ENCODE measurements at places on chromosomes 3 and 15.

DNA sequence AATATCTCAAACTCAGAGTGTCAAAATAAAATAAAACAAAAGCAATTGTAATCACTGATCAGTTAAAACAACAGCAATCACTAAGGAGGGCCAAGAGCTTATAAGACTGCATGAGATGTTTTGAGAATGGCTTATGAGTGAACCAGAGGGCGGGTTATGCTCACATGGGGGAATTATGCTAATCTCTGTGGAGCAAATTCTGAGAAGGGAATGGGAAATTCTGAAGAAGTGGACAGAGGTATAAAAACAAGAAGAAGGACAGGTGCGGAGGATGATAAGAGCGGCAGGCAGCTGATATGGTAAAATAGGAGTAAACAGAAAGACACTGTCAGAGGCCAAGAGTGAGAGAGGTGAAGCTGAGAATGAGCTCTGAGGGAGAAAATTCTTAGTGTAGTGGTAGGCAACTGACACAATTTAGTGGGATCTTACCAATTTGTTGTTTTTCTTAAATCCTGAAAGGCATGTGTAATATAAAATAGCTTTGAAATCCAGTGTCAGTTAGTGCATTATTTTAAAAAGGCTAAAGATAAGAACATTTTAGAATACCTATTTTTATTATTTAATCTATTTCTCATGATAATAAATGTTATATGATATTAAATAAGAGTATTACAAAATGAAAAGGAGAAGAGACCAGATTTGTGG is 133.8 kb downstream of the SPATA16 start:
- DNase-seq = no peak

- no peak for DNase-seq
These were observed 28.0 kb downstream of the FAM3D start for GRCh38 chr3:58638591-58638990.

- no peak for DNase-seq
These were observed 768 bp upstream of the PDE12 start for GRCh38 chr3:57555306-57555705.

- DNase-seq = no peak
These were observed 11.4 kb downstream of the FAM174B start for GRCh38 chr15:92643849-92644815.

- DNase-seq = no peak
These were observed 2.9 kb upstream of the RASGRF1 start for GRCh38 chr15:79093352-79093935.

- DNase-seq = no peak
These were observed 106.1 kb upstream of the TNFAIP8L3 start for GRCh38 chr15:51200792-51201191.

GRCh38 chr3:56810577-56811545 is 9.1 kb upstream of the ARHGEF3 start:
- no peak for DNase-seq

- DNase-seq = no peak
These were observed 163.3 kb downstream of the TP63 start for GRCh38 chr3:189794518-189794917.
